ENCODE measurements at places on chromosomes 13 and 19. TPM values are rescaled to one million over a fixed set of nuclear protein-coding genes. Genes with fewer than 3 reads are reported as not detected.
A peak's percentile ranks its signal among the peaks of the same experiment; 100 is the strongest.

GRCh38 chr13:29767006-29767405 is 83.4 kb downstream of the UBL3 start:
- DNase-seq: no peak

- DNase-seq: no peak
Measured at GRCh38 chr13:110244071-110244830, 62.7 kb downstream of the COL4A1 start.

DNA sequence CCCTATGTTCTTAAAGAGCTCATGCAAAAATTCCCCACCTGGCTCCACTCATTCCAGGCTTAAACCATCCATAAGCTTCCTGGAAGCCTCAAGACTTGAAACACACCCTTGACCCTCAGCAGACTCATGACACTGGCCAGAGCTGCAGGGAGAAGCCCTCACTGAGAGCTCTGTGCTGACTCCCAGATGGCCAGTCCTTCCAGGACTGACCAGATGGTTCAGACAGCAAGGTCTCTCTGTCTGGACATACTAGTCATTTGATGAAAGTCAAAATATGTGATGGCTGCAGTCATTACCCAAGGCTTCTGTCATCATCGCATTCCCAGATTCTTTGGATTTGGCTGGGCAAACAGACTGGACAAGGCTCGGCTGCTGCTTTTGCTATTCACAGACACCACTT is 397.4 kb downstream of the FOXO1 start:
- no peak for DNase-seq

- DNase-seq: no peak
Measured at GRCh38 chr13:67632590-67632989, 402.5 kb upstream of the PCDH9 start.

GRCh38 chr13:79936368-79937136 is 404.4 kb downstream of the SPRY2 start:
- no peak for DNase-seq

GRCh38 chr19:40947573-40947972 is 43.5 kb upstream of the CYP2B6 start:
- no peak for DNase-seq

GRCh38 chr13:111943229-111943795 is 123.6 kb upstream of the SOX1 start:
- no peak for DNase-seq

- DNase-seq: peak; percentile 75
Measured at GRCh38 chr19:10553943-10554381, 10.3 kb downstream of the ATG4D start.

DNA sequence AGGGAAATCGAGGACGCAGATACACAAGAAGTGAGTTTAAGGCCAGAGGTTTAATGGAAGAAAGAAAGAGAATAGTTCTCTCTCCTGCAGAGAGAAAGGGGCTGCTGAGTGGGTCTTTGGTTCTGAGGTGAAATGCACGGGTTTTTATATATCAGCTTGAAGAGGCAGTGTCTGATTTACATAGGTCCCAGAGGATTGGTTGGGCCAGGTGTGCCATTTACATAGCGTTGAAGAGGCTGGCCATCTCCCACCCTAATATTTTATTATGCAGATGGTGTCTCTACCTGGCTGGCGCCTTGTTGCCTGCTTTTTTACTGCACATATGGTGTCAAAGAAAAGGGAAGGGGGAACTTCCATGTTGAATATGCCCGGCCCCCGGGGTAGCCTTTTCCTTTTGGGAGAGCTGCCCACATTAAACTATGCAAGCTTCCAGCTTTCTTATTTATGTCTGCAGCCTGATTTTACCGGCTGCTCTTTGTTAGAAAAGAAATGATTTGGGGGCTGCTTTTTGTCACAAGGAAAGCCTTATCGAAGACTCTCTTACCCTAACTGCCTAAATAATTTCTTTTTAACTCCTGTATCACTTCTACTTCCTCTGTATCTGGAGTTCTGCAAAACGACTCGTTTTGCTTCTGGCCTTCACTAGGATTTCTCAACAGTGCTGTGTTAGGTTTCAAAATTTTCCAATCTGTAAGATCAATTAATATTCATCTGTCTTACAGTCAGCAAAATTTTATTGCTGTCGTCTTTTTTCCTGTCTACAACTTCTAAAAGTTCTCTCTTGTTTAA is 268.5 kb downstream of the B3GLCT start:
- no peak for DNase-seq

The ATP4B gene
- not detected for total RNA-seq

The RNF225 gene
- total RNA-seq: not detected
